Activated CD8-positive, alpha-beta memory T cell treated with anti-CD3 and anti-CD28 coated beads for 1 hour (primary cell): ENCODE measurements at places on chromosomes 1 and 21.

DNA sequence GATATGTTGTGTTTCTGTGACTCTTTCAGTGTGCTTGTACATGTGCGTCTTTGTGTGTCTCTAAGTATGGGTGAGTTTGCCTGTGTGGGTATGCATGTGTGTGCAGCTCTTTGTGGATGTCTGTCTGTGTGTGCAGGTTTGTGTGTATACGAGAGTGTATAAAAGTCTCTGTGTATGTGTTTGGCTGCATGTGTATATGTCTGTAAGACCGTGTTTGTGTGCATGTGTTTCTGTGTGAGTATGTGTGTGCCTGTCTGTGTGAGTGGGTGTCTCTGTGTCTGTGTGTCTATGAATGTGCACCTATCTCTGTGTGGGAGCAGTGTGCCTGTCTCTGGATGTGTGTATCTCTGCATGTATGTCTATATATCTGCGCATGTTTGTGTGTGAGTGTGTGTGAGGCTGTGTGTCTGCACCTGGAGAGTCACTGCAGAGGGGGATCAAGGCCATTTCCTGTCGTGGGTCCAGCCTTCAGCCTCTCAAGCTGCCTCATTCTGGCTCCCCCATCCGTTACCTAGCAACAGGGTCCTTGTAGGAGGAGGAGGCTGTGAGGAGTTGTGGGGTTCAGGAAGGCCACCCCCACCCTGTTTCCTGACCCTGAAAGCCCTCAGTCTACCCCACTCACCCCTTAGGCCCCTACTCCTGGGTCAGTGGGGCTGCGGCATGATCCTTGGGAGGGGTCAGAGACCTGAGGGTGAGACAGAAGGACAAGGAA, 10.4 kb downstream of the FGR start:
- no peak for DNase-seq

DNA sequence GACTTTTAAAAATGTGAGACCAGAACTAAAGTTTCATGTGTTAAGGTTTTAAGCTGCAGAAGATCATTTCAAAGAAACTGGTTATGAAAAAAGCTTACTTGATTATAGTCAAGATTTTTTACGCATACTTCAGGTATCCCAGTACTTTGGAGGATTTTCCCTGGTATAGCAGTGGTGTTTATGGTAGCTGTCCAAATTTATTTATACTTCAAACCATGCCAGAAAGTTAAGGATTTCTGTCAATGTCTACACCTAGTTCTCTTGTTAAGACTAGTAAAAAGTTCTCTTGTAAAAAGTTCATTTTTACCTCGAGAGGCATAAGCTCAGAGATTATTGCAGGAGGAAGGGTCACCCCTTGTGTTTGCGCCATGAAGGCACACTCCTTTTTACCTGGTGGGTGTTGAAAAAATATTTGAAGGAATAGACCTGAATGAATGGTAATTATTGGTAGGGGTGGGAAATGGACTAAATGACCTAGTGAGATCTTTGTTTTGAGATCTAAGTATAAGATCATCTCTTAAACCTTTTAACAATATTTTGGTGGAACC, 2.8 kb downstream of the DYRK1A start:
- no peak for DNase-seq

DNA sequence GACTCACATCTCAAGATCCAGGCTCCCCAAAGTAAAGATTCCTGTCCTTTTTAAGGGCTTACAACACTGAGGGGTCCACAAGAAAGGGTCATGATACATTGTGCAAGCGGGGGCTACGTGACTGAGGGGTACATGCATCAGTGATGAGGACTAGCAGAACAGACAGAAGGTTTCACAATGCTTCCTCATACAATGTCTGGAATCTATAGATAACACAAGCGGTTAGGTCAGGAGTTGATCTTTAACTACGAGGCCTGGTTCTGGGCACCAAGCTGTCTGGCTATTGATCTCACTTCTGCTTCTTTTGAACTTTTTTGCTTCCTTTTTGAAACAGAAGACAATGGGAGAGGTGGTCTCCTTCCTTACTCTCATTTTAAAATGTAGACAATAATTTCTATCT, 718.6 kb downstream of the AMY1C start:
- DNase-seq, result no peak

GRCh38 chr1:29415861-29416260, 179.5 kb downstream of the PTPRU start:
- DNase-seq, result no peak

DNA sequence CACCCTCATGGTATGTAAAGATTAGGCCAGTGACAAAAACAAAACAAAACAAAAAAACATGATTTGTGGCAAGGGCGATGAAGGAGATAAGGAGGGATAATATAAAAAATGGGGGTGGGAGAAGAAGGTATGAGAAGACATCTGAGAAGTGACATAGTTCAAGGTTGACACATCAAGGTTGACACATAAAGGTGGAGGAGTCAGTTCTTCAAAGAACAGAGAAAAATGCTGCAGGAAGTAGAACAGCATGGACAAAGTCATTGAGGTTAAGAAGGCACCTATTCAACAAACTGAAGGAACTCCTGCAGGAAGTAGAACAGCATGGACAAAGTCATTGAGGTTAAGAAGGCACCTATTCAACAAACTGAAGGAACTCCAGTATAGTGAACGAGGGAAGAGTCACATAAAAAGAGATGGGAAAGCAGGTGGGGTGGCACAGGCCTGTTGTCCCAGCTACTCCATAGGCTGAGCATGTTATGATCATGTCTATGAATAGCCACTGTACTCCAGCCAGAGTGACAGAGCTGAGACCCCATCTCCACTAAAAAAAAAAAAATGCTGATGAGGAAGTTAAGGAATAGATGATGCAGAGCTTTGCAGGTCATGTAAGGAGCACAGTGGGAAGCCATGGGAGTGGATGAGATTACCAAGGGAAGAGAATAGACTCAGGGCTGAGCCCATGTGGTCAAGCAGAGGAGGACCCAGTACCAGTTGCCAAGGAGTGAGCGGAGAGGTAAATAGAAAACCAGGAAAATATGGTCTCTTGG, 101.5 kb downstream of the ZFYVE9 start:
- DNase-seq, result no peak

DNA sequence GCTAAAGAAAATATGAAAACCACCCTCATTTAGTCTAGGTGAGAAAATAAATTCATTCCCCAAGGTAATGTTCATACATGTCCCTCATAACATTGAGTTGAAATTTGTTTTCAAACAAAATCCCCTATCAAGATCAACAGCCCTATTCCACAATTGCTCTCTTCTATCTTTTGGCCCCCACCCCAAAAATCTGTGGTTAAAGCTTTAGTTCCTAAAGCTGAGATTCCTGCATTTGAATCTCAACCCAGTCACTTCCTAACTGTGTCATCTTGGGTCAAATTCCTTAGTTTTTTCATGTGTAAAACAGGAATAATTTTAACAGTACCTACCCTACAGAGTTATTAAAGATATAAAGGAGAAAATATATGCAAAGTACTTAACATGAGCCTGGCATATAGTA, 22.0 kb downstream of the KIAA0319L start:
- no peak for DNase-seq
